ENCODE measurements at places on chromosomes 6 and 20.

DNA sequence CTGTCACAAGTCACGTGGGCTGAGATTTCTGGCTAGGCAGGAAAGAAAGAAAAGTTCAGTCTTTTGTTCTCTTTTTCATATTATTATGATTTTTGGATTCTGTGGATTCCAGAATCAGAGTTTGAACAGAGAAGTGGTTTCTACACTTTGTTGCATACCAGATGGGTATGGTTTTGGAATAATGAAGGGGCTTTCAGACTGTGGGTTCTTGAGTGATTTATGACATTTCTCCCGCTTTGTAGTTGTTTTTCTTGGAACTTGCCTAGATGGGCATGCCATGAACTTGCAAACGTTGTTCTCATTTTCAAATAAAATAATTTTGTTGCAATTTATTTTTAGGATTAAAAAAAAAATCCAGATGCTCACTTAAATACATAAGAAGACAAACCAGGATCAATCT lies 34.4 kb downstream of the CBFA2T2 start:
- no peak for DNase-seq

GRCh38 chr6:136987526-136987925 lies 57.2 kb downstream of the IL20RA start:
- DNase-seq, result no peak

GRCh38 chr6:156884306-156884705 lies 107.1 kb downstream of the ARID1B start:
- no peak for DNase-seq

DNA sequence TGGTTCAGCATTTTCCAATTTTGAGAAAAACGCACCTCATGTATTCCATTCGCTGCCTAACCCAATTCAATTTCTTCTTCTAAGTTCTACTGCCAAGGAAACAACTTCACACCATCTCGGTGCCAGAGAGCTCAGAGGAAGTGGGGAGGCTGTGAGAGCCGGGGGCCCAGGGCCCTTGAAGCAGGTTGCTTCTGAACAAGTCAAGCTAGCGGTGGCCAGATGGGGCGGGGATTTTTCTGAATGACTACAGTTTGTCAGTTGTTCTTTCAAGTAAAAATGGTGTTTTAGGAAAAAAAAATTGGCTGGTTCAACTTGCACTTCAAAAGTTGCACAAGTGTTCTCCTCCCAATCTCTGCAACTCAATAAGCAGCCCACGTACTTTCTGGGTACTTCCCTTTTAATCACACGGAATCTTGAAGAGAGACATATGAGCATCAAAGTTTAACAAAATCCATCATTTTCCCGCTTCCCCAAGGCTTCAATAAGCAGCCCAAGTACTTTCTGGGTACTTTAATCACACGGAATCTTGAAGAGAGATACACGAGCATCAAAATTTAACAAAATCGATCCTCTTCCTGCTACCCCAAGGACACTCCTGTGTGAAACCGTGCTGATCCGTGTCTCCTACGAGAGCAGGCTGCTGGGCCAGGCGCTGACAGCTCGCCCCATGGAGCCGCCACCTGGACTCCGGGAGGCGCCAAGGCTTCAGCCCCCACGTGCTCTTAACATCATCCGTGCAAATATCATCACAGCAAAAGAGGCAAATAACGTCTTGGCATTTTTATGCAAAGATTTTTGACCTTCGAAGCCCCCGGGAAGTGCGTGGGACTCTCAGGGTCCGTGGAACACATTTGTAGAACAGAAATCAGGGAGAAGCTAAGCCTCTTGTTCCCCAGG lies 186.7 kb upstream of the PDE10A start:
- DNase-seq, result no peak

GRCh38 chr6:75449630-75450206 lies 43.9 kb downstream of the FILIP1 start:
- no peak for DNase-seq

- no peak for DNase-seq
Measured at GRCh38 chr20:2986466-2986865, 57.0 kb upstream of the GNRH2 start.

GRCh38 chr6:167826896-167827582 lies at the start of gene AFDN:
Gene AFDN, plus strand, starts transcription at chr6:167826911. Its CDS starts 222 bp downstream, at chr6:167827133.
- peak; percentile 74 for DNase-seq

DNA sequence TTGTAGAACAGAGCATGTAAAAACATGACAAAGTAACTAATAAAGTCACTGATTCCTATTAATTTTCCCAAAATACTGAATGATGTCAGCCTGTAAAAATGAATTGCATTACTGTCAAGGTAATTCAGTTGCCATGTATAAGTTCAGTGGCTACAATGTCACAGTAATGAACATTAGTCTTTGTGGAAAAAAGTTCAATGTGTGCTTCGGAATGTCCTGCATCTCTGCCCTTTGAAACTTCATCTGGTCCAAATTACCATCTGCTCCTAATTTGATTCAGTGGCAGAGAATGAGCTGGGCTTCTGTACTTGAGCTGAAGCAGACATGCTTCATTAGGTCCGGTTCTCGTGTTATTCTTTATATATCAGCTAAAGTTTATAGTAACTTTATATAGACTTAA lies 567.4 kb downstream of the COL12A1 start:
- DNase-seq, result no peak

GRCh38 chr20:24939036-24939435 lies 10.0 kb upstream of the CST7 start:
- DNase-seq, result no peak

GRCh38 chr6:36615018-36615761 lies 21.0 kb downstream of the SRSF3 start:
- no peak for DNase-seq

- DNase-seq, result no peak
Measured at GRCh38 chr6:90107371-90107770, 189.3 kb downstream of the BACH2 start.

DNA sequence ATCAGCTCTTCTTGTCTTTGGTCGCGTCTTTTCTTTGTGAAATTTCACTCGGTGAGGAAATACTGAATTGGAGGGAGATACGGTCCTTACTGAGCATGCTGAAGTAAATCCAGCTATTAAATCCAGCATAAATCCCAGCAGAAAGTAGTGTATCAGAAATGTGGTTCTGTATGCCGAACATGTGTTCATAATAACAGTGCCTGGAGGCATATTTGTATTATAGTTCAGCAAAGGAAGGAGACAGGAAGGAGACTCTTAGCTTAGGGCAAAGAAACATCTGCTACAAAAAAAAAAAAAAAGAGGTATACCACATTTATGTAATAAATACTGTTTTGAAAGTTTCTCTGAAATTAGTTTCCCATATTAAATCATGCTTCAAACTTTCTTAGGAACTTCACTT lies 211.8 kb downstream of the PLCB4 start:
- DNase-seq, result no peak

DNA sequence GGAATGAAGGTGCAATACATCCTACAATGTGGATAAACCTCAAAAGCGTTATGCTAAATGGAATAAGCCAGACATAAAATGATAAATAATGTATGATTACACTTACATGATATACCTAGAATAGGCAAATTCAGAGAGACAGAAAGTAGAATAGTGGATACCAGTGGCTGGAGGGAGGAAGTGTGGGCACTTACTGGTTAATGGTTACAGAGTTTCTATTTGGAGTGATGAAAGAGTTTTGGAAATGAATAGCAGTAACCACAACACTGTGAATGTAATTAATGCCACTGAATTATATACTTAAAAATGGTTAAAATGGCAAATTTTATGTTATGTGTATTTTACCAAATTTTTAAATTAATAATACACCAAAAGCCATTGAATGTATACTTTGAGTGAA lies 71.4 kb upstream of the CST7 start:
- no peak for DNase-seq

- no peak for DNase-seq
Measured at GRCh38 chr20:50126662-50127061, 13.7 kb upstream of the UBE2V1 start.

GRCh38 chr6:110385458-110385863 lies 27.3 kb upstream of the METTL24 start:
- DNase-seq, result no peak
